ENCODE measurements at places on chromosomes 6 and 20. TPM values are rescaled to one million over a fixed set of nuclear protein-coding genes. Genes with fewer than 3 reads are reported as not detected.

- no peak for DNase-seq
These were observed 51.1 kb downstream of the TCP11 start for GRCh38 chr6:35089935-35090505.

DNA sequence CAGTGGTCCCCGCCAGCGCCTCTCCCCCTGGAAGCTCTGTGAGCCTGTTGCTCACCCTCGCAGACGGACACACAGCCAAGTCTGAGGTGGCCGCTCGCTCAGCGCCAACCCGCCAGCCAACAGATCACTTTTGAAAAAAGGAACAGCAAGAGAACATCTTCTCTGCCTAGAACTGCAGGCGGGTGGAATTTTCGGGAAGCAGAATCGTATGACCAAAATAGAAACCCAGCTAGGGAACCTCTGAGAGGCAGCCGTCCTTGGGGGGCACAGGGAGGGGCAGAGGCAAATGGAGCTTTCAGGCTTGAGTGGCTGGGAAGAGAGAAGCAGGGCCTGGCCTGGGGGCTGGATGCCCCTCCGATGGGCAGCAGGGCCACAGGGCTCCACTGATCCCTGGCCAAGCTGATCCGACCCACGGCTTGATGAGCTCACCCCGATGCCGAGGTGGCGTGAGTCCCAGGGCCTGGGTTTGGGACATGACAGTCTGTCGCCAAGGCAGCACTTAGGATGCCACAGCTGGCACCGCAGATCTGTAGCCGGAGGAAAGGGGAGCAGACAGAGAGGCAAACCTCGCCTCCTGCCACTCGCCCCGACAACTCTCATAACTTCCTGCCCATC is 9.8 kb downstream of the NFATC2 start:
- peak; percentile 44 for DNase-seq

- peak; percentile 11 for DNase-seq
These were observed 2.5 kb downstream of the WTAP start for GRCh38 chr6:159729598-159730331.

- DNase-seq = no peak
These were observed 275.6 kb downstream of the CDH4 start for GRCh38 chr20:61527626-61528025.

- DNase-seq = no peak
These were observed 17.4 kb downstream of the NKX2-2 start for GRCh38 chr20:21496452-21496851.

DNA sequence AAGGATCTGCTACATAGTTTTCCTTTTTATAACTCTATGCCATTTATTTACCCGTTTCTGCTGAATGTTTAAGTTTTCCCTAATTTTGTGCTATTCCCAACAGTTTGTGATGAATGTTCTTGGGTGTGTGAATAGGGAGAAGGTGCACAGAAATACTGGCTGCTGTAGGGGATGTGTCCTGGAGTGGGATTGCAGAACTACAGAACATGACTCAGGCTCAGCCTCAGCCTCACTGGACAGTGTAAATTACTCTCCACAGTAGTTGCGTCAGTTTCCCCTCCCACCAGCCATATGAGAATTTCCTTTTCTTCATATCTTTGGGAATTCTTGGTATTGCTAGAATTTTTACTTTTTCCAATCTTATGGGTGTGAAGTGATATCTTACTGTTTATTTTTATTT is 57.0 kb downstream of the SLX4IP start:
- DNase-seq = no peak

DNA sequence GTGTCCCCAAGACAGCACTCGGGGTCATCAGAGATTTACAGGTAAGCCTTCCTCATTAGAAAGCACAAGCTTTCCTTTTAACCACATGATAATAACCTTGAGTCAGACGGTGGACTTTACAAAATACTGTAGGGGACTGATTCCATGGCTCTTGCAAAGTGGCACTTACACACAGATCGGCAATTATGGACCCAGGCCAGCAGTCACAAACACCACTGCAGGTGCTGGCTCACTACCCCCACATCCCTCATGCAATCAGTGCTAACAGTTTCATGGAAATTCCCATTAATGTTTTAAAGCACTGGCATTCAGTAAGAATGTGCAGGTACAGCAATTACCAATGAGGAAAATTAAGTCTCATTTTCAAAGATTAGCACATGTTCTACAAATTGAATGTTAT is 516.5 kb downstream of the PRKN start:
- no peak for DNase-seq

DNA sequence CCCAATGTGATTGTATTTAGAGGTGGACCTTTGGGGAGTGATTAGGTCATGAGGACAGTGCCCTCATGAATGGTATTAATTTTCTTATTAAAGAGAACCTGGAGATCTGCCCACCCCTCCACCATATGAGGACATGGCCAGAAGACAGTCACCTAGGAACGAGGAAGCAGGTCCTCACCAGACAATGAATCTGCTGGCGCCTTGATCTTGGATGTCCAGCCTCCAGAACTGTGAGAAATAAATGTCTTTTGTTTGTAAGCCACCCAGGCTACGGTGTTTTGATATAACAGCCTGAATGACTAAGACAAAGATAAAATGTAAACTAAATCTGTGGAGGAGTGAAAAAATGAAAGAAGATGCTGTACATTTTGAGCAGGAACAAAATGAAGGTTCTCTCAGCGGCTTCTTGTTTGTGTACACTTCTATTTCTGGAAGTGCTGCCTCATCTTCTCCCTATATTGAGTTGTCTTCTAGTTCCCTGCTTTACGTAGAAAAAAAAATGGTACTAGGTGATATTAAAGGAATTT is 1.5 kb upstream of the IPCEF1 start:
- no peak for DNase-seq

- no peak for DNase-seq
These were observed 247.4 kb downstream of the CD109 start for GRCh38 chr6:73943411-73943810.

GRCh38 chr6:35076997-35077712 is 64.0 kb downstream of the TCP11 start:
- no peak for DNase-seq

- no peak for DNase-seq
These were observed 132.6 kb upstream of the RIN2 start for GRCh38 chr20:19625426-19625825.

- DNase-seq = no peak
These were observed 763 bp downstream of the BHLHE23 start for GRCh38 chr20:63005862-63006539.

RARS2 gene
- total RNA-seq = 26.9 TPM

MRAP2 gene
- 0.86 TPM for total RNA-seq

EYA2 gene
- total RNA-seq = not detected

OPN5 gene
- not detected for total RNA-seq

Data from A172 (cell line).